ENCODE measurements at places on chromosomes 6 and 20.

DNA sequence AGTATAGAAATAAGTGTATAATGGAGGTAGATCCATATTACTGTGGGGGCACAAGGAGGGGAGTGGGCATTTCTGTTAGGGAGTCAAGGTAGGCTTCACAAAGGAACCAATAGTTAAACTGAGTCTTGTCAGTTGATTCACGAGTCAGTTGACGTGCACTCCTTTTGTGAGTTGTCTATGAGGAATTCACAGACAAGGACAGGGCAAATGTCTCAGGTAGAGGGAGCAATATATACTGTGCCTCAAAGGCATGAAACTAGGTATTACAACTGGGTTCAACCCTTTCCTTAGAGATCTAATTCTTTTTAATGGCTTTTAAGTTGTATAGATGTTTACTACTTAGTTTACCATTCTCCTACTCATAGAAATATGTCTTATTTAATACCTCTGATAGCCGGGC lies 11.0 kb downstream of the TMEM14C start:
- no peak overlapping the region for H3K4me3 ChIP-seq
- no peaks in the 10 kb centered on the region for H3K27me3 ChIP-seq
- DNase-seq, result no peak
- H3K4me1 ChIP-seq, result no peaks in the 10 kb centered on the region
- H3K27ac ChIP-seq, result no peak overlapping the region

DNA sequence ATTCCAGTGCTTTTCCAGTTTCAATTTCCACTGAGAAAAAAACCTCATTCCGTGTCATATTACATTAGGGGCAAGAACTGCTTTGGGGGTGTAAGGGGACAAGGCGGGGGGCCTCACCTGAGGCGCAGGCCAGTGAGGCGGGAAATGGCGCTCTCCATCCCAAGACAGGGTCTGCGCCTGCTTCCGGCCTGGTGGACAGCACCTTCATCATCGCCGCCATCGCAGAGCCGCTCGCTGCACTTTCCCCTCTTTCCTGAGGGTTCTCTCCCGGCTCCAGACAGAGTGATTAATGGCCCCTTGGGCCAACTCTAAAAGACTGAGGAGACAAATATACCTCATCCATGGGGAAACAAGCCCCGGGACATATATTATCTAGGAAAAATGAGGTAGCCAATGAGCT lies 270.0 kb upstream of the SOX4 start:
- no peak for DNase-seq
- no peak overlapping the region for H3K27ac ChIP-seq
- H3K36me3 ChIP-seq, result no peaks in the 10 kb centered on the region
- H3K4me1 ChIP-seq, result no peaks in the 10 kb centered on the region

DNA sequence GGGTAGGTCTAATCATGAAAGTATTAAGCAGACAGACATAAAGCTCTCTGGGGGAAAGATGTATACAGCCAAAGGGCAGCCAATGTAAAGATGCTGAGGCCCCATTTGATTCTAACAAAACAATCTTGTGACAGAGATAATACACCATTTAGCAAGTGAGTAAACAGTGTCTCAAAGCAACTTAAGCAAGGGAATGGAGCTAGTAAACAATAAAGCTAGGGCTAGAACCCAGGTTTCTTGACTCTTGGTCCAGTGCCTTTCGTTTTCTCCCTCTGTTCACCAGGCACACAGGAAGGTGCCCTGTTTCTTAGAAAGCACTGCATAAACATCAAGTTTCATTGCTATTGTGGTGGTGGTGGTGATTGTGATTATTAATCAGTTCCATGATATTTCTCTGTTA lies 5.1 kb downstream of the ELOVL2 start:
- no peaks in the 10 kb centered on the region for H3K4me1 ChIP-seq
- DNase-seq, result no peak
- no peaks in the 10 kb centered on the region for H3K36me3 ChIP-seq
- no peak overlapping the region for H3K27ac ChIP-seq

DNA sequence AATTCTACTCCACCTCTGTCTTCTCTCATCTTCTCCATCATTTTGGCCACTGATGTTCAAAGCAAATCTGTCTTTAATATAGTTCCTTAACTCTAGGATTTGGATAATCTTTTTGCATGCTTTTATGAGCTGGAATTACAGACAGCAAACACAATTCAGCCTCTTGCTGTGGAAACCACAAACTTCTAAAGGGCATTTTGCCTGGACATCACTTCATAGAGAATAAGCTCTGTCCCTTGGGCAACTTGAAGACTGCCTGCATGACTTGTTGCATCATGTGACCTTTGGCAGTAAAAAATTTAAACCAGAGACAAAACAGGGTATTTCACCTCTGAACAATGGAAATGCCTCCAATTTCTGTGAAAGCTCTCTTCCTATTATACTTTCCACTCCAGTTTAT lies 74.1 kb upstream of the HDDC2 start:
- H3K4me1 ChIP-seq, result no peaks in the 10 kb centered on the region
- no peaks in the 10 kb centered on the region for H3K36me3 ChIP-seq
- no peak overlapping the region for H3K27ac ChIP-seq
- DNase-seq, result no peak
- H3K27me3 ChIP-seq, result no peaks in the 10 kb centered on the region
- no peak overlapping the region for H3K4me3 ChIP-seq

- no peak overlapping the region for H3K4me3 ChIP-seq
- DNase-seq, result no peak
- H3K4me1 ChIP-seq, result no peaks in the 10 kb centered on the region
- H3K27ac ChIP-seq, result no peak overlapping the region
- H3K36me3 ChIP-seq, result no peaks in the 10 kb centered on the region
- H3K27me3 ChIP-seq, result no peaks in the 10 kb centered on the region
Measured at GRCh38 chr6:6620766-6621425, 32.4 kb downstream of the LY86 start.

DNA sequence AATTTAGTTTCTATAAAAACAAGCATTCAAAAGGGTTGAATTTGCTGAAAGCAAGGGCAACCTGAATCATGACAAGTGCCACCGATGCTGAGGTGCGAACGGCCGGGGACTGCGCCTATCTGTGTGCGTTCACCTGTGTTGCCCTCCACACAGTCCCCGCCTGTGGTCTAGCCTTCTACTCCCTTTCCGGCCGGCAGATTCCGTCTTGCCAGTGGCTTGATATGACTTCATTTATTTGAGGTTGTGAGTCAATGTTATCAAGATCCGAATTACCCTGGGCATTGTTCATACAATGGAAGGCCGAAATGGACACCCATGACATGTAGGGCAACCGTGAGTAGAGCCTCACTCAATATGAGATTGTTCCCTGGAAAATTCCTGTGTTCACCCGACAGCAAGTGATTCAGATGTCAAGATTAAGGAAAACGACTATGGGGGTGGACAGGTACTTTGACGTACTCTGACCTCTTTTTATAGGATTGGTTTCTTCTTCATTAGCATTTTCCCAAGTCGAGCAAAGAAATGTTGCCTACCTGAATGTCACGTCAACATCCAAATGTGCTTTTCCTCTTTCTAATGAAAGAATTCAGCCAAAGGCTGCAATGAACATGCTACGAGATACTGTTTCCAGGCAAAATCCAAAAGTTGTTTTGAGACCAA lies 41.1 kb upstream of the NEDD9 start:
- H3K27ac ChIP-seq, result no peak overlapping the region
- no peaks in the 10 kb centered on the region for H3K27me3 ChIP-seq
- H3K36me3 ChIP-seq, result no peaks in the 10 kb centered on the region
